ENCODE measurements at places on chromosomes 2 and 18.

DNA sequence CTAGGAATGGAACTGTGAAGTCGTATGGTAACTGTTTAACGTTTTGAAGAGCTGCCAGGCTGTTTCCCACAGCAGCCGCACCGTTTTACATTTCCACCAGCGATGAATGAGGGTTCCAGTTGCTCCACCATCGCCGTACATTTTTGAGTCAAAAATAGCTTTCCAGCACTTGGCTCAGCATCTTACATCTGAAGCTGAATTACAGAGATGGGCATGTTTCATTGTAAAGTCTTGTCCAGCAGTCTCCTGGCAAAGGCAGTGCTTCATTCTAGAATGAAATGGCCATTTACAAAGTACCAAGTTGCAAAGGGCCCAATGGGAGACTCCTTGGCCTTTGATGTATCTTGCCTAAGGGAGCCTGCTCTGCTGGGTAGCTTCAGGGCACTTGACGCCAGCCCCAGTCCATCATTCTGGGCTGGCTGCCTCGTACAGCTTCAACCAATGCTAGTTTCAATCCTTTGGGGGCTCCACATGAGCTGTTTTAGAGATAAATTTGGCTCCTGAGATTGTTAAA, 45.1 kb downstream of the ATIC start:
- no peak for DNase-seq

GRCh38 chr2:58202404-58202803, 38.7 kb downstream of the FANCL start:
- no peak for DNase-seq

DNA sequence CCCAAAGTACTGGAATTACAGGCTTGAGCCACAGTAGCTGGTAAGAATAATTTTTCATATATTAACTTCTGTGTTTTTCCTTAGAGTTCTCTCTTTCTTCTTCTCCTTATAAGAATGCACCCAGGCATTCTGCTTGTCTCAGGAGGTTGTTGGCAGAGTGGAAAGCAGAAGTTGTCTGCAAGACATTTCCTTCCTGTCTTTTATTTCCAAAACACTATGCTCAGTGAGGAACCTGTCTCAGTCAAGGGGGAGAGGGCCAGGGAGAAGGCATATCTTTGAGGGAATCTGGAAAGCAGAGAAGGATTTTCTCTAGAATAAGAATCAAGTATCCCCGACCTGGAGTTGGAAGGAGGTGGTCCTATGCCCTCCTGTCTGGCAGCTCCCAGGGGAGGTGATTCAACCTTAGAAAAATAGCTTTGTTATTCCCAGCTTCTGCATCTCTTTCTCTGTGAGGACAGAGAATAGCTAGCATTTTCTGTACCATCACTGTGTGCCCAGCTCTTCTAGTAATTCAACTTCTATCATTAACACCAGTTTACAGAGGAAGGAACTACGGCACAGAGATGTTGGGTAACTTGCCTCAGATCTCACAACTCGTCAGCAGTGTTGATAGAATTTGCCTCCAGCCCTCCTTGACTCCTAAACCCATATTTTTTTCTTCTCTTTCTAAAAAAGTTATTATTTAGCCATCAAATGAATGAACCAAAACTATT, 3.8 kb upstream of the LPIN2 start:
- no peak for DNase-seq

DNA sequence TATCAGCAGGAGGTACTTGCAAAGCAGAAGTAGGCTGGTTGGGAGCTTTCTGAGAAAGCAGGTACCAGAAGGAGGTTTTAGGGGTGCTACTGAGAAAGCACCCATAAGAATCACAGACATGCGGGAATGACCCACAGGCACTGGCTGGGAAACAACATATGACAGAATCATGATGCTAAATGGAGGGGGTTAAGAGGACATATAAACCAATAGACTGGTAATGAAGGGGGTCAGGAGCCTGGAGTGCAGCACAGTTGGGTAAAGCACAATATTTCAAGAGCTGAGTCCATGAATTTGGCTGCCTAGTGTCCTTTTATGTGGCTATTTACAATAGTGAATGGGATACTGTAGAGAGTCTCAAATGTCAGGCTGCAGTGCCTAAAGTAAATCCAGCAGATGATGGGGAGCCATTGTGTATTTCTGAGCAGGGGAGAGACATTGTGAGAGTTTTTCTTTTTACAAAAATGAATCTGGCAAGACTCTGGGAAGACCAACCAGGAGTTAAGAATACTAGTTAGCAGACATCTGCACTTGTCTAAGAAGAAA, 27.6 kb upstream of the GMCL1 start:
- DNase-seq = no peak

DNA sequence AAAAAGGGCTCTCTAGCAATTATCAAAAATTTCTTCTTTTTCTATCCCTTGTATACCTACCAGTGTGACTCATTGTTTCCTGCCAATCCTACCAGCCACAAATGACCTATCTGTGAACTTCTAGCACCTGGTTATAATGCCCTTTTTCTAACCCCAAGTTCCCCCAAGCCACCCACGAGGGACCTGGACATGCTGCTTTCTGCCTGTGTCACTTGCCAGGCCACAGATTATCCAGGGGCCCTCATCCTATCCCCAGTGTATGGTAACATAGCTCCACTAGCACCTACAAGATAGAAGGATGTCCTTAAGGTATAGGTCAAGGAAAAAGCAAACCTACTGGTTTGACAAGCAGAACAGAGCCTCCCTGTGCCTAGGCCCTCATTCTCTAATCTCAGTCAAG, 26.8 kb downstream of the AAK1 start:
- peak; percentile 55 for DNase-seq

DNA sequence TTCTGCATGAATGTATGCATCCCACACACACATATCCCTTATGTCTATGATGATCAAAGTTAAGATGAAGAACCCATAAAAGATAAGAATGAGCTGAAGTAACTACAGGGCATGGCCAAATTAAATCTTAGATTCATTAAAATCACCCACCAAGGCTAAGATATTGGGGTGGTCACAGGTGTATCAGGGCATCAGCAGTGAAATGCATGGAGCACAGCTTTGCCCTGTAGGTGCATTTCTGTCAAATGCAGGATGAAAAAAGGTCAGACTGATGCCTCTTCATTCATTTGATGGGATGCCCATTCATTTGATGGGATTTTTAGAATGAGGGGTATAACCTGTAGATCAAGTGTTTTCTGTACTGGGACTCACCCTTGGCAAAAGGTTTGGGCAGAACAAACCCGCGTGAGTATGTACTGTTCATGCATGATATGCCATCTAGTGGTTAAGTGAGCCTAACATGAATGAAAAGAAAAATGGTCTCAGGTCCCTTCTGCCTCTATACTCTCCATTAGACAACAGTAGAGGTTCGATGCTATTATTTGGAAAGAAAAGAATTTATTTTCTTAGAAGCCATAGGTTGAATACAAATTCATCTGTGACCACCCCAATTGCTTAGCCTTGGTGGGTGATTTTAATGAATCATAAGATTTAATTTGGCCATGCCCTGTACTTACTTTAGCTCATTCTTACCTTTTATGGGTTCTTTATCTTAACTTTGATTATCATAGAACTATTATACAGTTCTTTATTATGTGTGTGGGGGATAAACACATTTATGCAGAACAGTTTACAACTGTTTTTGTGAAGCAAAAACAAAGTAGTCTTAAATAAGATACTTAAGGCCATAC, 43.2 kb upstream of the NOSTRIN start:
- DNase-seq = no peak

- no peak for DNase-seq
Measured at GRCh38 chr2:69755862-69756467, 14.0 kb downstream of the ANXA4 start.

DNA sequence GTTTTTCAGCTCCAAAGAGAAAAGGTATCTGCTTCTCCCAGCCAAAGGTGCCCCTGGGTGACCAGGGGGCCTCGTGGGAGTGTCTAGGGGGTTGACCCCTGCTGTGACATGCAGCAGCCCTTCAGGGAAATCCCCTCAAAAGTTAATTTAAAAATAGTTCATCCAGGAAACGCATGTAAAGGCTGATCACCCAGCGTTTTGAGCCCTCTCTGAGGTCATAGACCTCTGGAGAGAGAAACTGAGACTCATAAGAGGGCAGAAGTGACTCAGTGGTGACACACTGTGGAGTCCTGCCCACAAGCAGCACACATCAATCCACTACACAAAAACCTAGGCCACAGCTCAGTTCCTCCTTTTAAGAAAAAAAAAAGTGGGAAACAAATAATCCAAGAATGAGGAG, 11.9 kb downstream of the GAL3ST2 start:
- DNase-seq = peak; percentile 59

DNA sequence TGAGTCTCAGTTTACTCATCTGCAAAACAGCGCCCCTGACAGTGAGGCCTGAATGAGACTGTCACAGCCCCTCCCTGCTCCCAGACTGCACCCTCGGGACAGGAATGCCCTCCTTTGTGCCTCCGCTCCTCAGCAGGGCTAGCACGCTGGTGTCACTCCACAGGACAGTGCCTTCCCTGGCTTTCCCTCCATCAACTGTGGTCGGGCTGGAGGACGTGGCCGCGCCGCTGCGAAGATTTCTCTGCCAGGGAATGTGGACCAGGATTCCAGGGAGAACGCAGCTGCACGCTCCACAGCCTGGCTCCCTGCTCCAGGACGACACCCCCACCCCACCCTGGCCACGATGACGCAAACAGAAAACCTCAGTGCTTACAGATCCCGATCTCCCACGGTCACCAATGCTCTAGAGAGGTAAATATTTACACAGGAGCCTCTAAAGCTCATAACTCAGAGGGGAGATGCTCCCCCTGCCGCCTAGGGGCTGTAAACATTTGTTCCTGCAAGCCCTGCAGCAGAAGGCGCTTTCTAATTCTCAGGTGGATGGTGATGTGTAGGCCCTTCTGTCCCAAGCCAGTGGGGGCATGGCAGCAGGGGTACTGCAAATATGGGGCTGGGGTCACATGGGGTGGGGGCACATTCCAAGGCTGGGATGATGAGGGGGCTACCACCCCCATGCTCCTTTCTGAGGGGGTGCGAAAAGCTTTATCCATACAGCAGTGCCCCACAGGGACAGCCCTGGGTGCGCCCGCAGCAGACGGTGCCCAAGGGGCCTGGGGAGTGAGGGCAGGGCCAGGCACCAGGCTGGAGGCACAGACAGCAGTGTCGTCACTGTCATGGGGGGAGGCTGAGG, 12.4 kb downstream of the HS6ST1 start:
- DNase-seq = no peak

DNA sequence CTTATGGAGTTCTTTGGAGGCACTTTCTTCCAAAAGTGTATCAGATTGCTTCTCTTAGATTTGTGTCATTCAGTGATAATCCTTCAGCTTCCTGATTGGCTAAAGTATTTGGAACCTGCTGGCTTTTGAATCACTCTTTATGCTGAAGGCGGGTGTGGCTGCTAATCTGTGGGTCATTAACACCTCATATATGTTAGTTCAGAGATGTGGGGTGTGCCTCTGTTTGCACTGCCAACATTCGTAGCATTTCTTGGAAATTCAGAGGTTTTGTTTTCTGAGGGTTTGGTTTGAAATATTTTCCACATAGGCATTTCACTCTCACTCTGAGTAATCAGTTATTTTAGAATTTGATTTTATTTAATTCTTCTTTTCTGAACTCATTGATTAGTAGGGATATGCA, 1604.4 kb upstream of the ACVR2A start:
- no peak for DNase-seq

DNA sequence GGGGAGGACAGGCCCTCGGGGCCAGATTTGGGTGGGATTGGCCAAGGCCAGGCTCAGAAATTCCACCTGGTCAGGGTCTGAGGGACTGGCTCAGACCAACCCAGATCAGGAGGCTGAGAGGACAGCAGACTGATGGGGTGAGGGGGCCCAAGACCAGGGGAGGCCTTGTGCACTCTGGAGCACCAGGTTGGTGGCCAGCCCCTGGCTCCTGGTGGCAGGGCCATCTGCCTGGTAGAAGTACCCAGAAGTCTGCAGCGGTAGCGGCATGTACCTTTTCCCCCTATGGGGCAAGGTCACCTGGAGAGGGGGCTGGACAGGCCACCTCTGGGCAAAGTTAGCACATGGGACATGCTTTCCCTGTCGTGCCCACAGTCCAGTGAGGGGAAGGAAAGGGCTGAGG, 21.2 kb upstream of the ODC1 start:
- DNase-seq = no peak

- DNase-seq = no peak
Measured at GRCh38 chr2:136072621-136073020, 45.3 kb downstream of the CXCR4 start.

All from stimulated activated CD8-positive, alpha-beta memory T cell treated with anti-CD3 and anti-CD28 coated beads, Interleukin-4, amount 100 ng/mL, for 48 hours (primary cell).